ENCODE measurements at places on chromosomes 12 and 14. TPM values are rescaled to one million over a fixed set of nuclear protein-coding genes. Genes with fewer than 3 reads are reported as not detected.

DBX2 gene
- not detected for total RNA-seq

PPP1R13B gene
- total RNA-seq = 2.2 TPM

SAMD4A gene
- total RNA-seq = 16.2 TPM

PTCSC3 gene
- not detected for total RNA-seq

FAM186B gene
- total RNA-seq = 0.63 TPM

DCP1B gene
- 9.0 TPM for total RNA-seq

CLEC9A gene
- not detected for total RNA-seq

LYSET gene
- total RNA-seq = 8.2 TPM

Measured in bronchial smooth muscle cell (primary cell).